ENCODE measurements at places on chromosomes 7 and 10.
A peak's percentile ranks its signal among the peaks of the same experiment; 100 is the strongest.

DNA sequence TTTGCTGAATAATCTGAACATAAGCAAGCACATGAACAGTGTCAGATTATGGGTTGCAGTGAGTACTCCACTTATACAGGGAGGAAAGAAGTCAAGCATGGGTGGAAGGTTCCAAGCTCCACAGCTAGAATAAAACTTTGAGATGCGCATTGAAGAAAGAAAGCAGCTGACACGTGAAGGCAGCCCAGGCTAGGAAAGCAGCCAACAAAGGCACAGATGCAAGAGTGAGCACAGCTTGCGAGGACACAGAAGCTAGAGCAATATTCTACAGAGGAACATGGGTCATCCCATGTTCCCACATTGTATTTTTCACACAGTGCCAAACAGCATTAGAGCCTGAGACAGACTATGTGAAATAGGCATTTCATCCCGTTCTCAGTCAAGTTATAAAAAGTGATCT is 194.6 kb upstream of the TBX20 start:
- no peak for DNase-seq

DNA sequence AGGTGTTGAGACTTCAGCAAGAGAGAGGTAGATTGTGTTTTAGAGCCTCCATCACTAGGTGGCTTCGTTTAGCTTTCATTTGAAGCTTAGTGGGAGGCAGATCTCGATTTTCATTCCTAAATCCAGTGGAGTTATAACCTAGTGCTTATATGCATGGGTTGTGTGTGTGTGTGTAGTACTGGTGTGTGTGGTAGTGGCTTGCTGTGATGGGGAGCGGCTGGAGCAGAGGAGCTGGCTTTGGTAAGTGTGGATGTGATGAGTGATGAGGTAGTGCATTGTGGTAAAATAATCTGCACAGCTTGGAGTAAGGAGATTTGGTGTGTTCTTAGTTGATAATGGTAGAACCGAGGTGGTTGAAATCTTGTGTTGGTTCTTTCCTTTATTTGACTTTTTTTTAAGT is 43.2 kb downstream of the AP3M1 start:
- no peak for DNase-seq

DNA sequence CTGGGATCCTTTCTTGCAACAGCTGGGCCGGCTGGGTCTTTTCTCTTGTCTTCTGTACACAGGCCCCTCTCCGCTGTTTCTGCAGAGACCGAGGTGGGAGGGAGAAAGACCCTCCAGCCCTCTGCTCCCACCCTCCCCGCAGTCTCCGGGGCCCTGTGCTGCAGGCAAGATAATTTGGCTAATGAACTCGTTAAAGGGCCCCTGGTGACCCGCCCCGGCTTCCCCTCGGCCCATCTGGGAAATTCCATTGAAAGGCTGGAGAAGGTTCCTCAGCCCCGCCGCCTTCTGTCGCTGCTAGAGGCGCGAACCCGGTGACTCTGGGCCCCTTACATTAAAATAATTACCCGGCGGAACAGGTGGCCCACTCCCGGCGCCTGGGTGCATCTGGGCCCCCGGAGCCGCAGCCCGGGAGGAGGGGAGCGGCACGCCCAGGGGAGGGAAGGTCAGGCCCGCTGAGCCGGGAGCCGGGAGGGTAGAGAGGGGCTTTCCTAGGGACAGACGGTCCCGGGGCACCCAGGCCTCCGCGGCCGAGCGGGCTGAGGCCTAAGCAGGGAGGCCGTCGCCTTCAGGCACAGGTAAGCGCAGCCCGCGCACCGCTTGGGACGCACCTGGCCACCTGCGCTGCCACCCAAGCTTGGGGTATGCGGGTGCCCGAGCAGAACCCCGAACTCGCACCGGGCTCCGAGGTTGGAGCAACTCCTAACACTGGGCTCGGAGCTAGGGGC is 7.3 kb upstream of the MNX1 start:
- DNase-seq = no peak

GRCh38 chr10:4678023-4678950 is 147.7 kb upstream of the AKR1E2 start:
- DNase-seq = peak; percentile 49

DNA sequence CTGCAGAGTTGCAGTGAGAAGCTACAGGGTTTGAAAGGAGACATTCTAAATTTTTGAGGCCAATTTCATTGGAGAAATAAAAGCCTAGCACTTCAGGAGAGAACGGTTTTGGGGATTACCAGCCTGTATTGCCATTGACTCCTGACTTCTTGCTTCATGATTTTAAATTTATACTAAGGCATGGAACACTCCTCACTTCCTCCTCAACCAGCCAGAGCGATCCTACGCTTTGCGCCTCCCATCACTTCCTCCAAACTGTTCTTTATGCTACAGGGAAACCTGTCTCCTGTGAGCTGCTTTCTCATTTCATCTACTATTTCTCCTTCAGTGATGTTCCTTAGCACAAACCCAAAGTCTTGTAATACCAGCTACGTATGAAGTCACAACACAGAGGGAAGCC is 495.1 kb downstream of the SUGCT start:
- DNase-seq = no peak

DNA sequence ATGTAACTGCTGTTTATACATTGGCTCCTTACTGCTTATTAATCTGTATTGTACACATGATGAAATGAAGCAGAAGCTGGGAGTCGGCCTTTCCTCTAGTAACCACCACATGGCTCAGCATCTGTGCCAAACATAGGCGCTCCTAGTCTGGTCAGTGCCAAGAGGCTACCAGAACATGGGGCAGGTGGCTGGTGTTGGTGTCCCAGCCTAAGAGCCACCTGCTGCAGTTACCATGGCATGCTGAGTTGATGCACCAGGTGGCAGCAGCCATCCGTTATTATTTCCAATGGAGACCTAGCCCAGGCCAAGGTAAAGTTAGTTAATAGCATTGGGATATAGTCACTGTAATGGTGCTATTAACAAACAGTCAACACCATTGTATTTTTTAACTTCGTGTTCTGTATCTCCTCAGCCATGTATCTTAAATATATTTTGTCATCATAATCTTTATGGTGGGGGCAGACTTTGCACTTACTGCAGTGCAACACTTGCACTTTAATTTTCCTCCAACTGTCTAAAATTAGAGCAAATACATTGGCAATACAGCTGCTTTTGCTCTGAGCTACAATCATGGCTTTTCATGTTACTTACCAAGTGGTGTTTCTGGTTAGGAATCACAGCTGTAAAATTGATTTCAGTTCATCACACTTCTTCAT is 33.1 kb downstream of the HBP1 start:
- DNase-seq = peak; percentile 21

GRCh38 chr10:72162978-72163377 is 52.8 kb upstream of the ANAPC16 start:
- DNase-seq = no peak

DNA sequence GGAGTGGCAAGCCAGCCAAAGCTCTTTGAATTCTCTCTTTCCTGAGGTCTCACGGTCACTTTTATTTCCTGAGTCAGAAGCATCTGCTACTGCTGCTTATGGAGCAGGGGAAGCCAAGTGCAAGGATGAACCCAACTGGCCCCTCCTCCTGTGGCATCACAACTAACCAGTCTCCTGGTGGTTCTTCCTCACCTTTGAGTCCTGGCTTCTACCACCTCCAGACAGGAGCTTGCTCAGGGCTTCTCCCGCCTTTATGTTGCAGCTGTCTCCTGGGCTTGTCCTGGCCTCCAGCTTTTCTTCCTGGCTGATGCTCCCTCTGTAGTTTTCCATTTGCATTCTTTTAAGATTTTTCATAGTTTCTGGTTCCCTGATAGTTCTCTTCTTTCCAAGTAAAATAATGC is 349.7 kb upstream of the NRP1 start:
- peak; percentile 28 for DNase-seq

- DNase-seq = no peak
Measured at GRCh38 chr10:21757185-21757901, 223.3 kb downstream of the MLLT10 start.

DNA sequence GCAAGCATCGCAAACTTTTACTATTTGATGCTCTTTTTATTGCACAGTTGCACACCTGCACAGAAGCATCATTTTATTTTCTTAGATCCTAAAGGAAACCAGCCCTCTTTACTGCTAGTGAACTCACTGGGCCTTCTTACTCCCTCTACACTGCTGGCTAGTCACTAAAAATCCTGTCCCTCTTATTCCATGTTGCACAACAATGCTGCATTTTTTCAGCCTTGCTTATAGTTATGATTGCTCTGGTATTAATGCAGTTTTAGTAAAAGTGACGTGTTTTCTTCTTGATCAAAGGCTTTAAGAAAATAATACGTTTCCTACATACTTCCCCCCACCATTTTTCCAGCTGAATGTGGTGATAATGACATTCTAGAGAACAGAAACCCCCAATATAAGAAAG is 132.9 kb upstream of the FAM3C start:
- no peak for DNase-seq

GRCh38 chr7:2558629-2559282 is at the start of gene IQCE:
TSS of gene IQCE (plus strand) at chr7:2558979. CDS start at chr7:2559182, 203 bp downstream.
- DNase-seq = peak; percentile 98

DNA sequence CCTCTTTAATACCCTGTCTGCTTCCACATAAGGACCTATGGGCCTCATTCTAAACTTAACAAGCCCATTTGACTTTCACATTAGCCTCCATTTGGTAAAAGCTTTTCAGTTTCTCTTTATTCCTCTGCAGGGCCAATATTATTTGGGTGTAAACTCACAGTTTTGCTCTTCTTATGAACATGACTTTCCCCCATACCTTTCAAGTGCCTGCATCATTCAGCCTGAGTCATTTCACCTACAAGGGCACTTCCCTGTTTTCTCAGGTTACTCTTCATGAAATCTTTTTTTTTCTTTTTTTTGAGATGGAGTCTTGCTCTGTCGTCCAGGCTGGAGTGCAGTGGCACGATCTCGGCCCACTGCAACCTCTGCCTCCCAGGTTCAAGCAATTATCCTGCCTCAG is 1258.1 kb upstream of the CELF2 start:
- no peak for DNase-seq

GRCh38 chr10:60735244-60735643 is 43.0 kb upstream of the CDK1 start:
- no peak for DNase-seq

DNA sequence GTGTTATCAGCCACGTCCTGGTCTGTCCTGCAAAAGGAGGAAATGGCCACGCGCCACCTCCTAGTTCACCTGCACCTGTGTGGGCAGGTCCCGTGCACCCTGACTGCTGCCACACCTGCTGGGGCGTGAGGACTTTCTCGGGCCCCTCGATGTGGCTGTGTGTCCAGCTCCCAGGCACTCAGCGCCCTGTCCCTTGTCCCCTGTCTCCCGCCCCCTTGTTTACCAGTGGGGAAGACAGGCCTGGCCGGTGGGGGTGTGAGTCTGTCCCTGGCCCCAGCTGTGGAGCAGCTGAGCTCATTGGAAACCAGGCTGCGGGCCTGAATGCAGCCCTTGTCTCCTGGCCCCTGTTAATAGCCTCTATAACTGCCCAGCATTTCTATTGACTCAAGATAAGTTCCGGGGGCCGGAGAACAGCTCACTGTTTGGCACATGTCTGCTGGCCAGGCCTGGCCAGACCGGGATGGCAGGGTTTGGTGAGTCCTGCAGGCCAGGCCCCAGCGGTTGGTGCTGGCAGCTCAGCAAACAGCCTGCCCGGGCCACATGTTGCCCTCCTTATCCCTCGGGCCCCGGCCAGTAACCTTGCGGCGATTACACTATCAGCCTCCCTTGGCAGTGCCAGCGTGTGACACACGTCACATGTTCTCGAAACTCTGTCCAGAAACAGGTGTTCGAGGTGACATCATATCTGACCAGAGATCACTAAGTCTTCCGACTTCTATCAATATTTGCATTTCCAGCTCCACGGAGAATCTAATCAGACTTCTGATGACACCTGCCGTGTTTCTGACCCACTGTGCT is 52.1 kb downstream of the FOXL3 start:
- DNase-seq = no peak

DNA sequence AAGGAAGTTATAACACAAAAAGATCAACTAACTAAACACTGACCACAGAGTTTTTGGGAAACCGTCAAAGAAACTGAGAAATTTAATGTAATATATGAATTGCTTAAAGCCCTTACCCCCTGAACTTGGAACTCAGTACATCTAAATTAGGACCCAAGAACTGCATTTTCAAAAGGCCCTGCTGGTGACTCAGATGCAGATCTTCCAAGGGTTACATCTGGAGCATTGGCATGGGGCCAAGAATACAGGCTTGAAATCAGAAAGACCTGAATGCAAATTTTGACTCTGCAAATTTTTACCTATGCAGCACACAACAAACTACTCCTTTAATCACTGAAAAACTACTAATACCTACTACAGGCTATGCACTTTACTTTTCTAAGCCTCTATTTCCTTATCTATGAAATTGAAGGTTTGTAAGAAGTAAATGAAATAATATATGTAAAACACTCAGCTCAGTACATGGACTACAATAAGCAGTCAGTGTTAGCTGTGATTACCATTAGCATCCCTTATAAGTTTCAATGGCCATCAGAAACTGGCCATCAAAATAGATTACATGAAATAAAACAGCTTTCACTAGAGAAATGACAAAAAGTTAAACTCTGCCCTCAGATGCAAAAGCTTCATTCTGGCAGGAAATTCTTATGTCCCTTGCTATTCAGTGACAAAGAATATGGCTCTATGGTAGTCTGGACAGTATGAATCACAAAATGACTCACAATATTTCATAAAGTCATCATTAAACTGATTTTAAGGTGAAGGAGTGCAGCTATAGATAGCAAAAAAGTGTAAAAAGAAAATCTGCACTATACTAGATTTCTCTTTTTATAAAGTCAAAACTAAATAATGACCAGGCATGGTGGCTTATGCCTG is 43.6 kb downstream of the NSUN6 start:
- peak; percentile 72 for DNase-seq

GRCh38 chr10:3935141-3935540 is 150.1 kb upstream of the KLF6 start:
- peak; percentile 90 for DNase-seq

DNA sequence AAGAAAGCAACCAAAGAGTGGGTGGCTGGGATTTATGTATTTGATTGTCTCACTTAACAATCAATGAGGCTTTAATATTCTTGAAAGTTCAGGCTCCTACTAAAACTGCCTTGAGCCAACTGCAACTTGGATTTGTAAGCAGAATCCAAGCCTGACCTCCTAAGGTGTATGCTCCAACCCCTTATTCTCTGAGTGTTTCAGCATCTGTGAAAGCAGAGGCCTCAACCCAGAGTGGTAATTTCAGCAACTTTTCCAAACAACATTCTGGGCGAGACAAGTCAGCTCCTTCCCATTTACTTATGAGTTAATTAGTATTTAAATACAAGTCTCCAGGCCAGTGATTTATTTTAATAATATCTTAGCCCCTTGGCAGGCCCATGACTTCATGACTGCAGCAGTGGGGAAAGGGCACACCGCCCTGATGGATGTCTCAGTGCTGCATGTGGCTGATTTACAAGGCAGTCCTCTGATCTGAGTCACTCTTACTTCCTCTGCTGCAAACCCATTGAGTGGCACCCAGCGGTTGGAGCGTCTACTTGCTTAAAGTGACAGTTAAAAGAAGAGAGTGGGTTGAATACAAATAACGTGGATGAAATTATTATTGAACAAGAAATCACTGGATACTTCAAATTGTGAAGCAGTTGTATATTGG is 209.1 kb downstream of the TRIL start:
- peak; percentile 65 for DNase-seq

GRCh38 chr10:44958196-44958897 is 1.3 kb upstream of the RASSF4 start:
- DNase-seq = peak; percentile 69

GRCh38 chr7:134686786-134687185 is 40.1 kb downstream of the BPGM start:
- peak; percentile 41 for DNase-seq

All from AG20443 (cell line).